ENCODE measurements at places on chromosomes 5 and 9. TPM values are rescaled to one million over a fixed set of nuclear protein-coding genes. Genes with fewer than 3 reads are reported as not detected.

- no peaks in the 10 kb centered on the region for H3K27me3 ChIP-seq
- H3K4me3 ChIP-seq, result no peak overlapping the region
- H3K36me3 ChIP-seq, result no peaks in the 10 kb centered on the region
These were observed 265.0 kb downstream of the MARCHF11 start for GRCh38 chr5:15914638-15915037.

DNA sequence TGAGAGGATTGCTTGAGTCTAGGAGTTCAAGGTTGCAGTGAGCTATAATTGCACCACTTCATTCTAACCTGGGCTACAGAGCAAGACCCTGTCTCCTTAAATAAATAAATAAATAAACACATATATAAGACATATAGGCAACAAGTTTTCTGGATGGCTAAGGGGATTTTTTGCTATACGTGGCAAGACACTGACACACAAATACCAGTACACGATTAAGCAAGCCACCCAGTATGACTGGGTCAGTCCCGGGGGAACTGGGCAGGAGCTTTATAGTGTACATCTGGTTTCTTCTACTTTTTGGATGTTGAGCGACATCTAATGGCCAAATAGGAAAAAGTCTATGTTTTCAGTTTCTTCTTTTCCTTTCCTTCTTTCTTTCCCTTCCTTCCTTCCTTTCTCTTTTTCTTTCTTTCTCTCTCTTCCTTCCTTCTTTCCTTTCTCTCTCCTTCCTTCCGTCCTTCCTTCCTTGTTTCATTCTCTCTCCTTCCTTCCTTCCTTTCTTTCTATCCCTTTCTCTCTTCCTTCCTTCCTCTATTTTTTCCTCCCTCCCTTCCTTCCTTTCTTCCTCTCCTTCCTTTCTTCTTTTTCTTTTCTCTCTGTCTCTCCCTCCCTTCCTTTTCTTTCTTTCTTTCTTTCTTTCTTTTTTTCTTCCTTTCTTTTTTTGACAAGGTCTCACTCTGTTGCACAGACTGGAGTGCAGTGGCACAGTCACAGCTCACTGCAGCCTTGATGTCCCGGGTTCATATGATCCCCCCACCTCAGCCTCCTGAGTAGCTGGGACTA is 47.0 kb upstream of the PLIN2 start:
- H3K27me3 ChIP-seq, result no peaks in the 10 kb centered on the region
- H3K27ac ChIP-seq, result peak overlapping the region; percentile 40
- H3K4me1 ChIP-seq, result peaks cover 29% of the 10 kb centered on the region
- H3K4me3 ChIP-seq, result peak overlapping the region; percentile 5

DNA sequence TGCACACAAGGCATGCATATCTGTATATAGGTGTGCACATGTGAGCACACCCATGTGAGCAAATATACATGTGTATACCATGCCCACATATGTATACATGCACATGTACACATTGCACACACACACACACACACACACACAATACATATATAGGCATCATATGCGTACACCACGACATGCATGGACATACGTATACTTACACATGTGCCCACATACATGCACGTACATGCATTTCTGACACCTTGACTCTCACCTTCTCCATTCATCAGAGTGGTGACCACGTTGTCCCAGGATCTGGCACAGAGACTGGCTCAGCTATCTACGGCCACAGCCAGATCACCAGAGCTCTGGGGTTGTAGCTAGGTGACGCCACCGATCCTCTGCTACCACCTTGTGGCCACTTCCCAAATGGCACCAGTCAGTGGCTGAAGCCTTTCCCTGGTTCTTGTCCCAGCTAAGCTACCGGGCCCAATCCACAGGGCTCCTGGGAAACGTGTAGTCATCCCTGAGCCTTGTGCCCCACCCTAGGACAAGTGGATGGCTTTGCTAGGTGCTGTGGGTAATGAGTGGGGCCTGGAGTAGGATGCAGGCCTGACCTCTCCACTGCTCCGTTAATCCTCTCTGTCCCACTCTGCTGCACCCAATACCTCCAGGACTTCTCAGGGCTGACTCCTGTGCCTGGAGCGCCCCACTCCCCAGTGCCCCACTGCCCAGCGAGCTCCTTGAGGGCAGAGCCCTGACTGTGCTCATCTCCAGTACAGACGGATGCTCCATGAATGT is 194.4 kb downstream of the RGS3 start:
- no peaks in the 10 kb centered on the region for H3K36me3 ChIP-seq
- no peak overlapping the region for H3K27ac ChIP-seq
- peak; percentile 89 for DNase-seq
- H3K4me1 ChIP-seq, result peaks cover 7% of the 10 kb centered on the region

- peaks cover 15% of the 10 kb centered on the region for H3K4me1 ChIP-seq
- no peaks in the 10 kb centered on the region for H3K36me3 ChIP-seq
- no peaks in the 10 kb centered on the region for H3K27me3 ChIP-seq
- DNase-seq, result no peak
These were observed 3.6 kb upstream of the STING1 start for GRCh38 chr5:139486201-139486600.

Gene SLC23A1
- total RNA-seq, result 0.43 TPM

DNA sequence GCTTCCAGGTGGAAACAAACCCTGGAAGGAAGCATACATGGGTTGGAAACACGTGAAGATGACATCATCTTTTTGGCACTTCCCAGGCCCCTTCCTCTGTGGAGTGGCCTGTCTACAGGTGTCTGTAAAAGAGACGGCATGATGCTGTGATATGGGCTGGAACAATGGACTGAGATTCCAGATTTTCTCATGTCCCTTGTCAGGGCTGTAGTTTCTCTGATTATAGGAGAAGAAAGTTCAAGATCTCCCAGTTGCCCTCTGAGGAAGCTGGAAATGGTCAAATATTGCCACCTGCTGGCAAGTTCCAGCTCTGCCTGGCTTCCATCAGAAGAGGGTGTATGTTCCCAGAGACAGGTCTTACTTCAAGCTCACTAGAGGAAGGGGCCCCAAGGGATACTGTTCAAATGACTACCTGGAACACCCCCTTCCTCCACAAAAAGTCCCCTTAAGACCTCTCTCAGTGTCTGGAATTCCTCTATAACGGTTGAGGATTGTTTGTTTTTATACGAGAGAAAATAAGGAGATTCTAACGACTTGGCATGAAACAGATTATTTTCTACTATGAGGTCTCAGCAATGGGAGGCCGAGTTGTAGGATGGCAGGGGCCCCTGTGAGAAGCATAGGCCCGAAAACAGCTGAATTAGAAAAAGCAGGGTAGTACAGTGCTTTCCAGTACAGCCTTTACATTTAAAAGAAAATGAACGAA is 7.3 kb upstream of the ANXA6 start:
- H3K4me3 ChIP-seq, result no peak overlapping the region
- H3K4me1 ChIP-seq, result peaks cover 14% of the 10 kb centered on the region
- peak; percentile 88 for DNase-seq
- H3K36me3 ChIP-seq, result no peaks in the 10 kb centered on the region

Data from activated CD4-positive, alpha-beta T cell treated with anti-CD3 and anti-CD28 coated beads for 36 hours (primary cell).